Stimulated activated CD4-positive, alpha-beta T cell treated with anti-CD3 and anti-CD28 coated beads, TNF-alpha, amount 100 ng/mL, for 4 hours (primary cell): ENCODE measurements at places on chromosomes 16 and 17.

DNA sequence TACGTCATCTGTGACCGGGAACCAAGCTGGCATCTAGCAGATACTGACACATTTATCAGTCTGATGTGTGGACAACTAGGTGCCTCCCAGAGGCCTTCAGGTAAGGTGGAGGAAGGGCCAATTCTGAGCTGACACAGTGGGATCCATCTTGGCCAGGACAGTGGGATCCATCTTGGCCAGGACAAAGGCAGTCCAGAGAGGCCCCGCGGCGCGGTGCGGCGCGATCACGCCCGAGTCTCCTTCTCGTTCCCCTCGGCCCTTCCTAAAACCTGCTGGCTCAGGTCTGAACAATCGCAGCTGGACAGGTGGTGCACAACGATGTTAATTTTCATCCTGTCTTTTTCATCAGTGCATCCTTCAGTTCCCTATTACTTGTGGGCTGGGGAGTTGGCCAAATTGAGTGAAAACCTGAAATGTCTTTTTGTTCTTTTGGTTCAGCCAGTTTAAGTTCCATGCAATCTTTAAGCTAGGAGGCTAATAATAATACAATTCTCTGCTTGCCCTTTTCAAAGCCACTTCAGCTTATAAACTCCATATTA is 486 bp upstream of the WSB1 start:
- DNase-seq = no peak

DNA sequence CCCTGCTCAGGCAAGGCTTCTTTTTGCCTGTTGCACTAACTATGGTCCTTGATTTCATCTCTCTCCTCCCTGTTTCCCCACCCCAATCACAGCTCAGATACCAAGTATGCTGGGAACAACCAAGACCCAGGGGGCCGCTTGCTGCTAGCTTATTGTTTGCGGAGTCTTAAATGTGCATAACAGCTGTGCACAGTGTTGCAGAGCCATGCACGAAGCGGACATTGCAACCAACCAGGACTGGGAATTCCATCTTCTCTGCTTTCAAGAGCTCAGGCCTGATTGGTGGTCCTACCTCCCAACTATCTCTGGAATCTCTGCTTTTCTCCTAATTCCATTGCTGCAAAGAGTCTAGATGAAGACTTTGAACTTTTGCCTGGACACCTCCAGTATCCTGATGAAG is 281.3 kb upstream of the TNRC6C start:
- DNase-seq = no peak

DNA sequence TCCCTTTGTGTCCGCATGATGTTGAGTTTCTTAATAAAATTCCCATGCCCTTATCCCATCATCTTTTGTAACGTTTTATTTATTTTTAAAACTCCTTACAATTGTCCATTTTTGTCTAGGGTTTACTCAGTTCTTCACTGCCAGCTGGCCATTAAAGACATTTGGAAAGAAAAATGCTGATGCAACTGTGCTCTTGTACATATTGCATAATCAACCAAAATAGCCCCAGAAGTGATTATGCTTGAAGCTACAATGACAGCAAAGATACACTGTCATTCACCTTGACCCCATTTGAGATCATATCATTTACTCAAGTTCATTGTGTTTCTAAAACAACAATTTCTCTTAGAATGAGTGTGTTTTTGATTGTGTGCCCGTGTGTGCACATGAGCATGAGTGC is 1074.6 kb upstream of the RBFOX1 start:
- DNase-seq = no peak

DNA sequence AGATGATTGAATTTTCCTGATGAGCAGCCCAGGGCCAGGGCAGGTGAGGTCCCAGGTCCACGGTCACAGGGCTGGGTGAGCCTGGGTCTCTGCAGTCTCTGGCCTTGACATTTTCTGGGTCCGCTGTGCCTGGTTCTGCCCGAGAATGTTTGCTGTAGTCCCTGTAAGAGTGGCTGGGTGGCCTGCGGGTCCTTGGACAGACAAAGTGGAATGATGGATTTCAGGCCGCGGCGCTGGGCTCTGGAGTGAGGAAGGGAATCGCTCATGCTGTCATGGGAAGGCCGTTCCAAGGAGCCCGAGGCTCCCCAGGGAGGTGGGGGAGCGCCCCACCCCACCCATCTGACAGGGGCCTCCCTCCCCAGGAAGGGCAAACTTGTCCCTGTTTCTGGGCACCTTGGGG is 153.5 kb upstream of the CIBAR2 start:
- DNase-seq = no peak

- DNase-seq = no peak
Observed at GRCh38 chr17:47948706-47949196, 7.4 kb downstream of the PNPO start.

GRCh38 chr17:4583782-4584100 is 588 bp upstream of the SMTNL2 start:
- no peak for DNase-seq

DNA sequence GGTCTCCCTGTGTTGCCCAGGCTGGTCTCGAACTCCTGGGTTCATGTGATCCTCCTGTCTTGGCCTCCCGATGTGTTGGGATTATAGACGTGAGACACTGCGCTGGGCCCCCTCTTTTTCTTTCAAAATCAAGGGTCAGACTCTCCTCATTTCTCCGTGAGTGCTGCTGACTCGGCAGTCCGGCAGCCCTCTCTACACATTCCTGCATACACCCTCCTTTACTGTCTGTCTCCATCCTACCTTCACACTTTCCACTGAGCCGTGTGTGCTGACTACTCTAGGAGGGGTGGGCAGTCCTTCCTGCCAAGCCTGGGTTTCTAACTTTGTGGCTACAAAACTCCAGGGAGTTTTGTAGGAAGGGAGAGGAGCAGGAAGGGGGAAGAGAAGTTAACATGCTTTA is 195.2 kb downstream of the PARN start:
- no peak for DNase-seq

GRCh38 chr17:33113991-33114370 is 122.3 kb downstream of the SPACA3 start:
- DNase-seq = no peak

- no peak for DNase-seq
Observed at GRCh38 chr16:48531011-48531962, 78.7 kb downstream of the N4BP1 start.

DNA sequence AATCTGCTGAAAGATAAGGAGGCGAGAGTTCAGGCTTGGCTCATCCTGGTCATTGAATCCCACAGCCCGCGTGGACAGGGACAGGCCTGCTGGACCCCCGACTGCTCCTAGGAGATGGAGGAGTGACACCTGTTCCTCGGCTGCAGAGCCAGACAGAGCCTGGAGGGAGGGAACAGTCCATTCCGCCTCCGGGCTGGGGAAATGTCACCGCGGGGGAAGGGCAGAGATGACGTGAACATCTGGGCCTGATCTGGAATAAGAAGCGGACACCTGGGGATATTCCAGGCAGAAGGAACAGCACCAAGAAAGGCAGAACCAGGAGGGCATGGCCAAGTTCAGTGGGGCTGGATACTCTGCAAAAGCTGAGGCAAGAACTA is 1.5 kb downstream of the ZNF747 start:
- no peak for DNase-seq

- DNase-seq = no peak
Observed at GRCh38 chr17:34703533-34703932, 124.2 kb downstream of the TMEM132E start.

DNA sequence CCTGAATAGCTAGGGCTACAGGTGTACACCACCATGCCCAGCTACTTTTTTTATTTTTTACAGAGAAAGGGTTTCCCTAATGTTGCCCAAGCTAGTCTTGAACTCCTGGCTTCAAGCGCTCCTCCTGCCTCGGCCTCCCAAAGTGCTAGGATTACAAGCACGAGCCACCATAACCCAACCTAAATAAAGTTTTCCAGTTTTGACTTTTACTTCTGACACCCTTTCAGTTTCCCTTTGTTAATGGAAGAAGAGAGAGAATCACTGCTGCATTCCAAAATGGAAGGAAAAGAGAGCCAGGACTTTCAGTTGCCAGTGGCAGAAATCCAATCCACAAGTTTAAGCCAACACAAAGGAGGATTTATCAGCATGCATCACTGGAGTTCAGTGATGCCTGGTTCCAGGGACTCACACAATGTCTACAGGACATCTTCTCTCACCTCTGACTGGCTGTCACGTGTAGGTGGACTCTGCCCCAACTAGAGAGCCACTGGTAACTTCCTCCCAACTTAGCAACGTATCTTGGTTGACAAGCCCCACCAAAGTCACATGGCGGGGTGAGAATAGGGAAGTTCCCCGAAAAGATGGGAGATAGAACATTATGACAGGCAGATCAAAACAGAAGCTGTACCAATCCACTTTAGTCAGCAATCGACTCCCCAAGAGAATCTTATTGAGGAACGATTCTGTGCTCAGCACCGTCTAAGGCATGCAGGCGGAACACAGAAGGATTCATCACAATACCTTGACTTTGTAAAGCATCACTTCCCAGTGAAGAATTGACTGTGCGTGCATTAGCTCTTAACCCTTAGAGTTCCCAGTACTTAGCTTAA is 46.5 kb downstream of the GAS7 start:
- DNase-seq = no peak
